ENCODE measurements at places on chromosomes 5 and 9. TPM values are rescaled to one million over a fixed set of nuclear protein-coding genes. Genes with fewer than 3 reads are reported as not detected.

The APBA1 gene
- total RNA-seq, result 0.34 TPM

The CBY3 gene
- not detected for total RNA-seq

The IL4 gene
- total RNA-seq, result not detected

The RELL2 gene
- total RNA-seq, result 12.1 TPM

The FOXI1 gene
- not detected for total RNA-seq
